ENCODE measurements at places on chromosomes 5 and 9. TPM values are rescaled to one million over a fixed set of nuclear protein-coding genes. Genes with fewer than 3 reads are reported as not detected.

The C5orf63 gene
- total RNA-seq, result 11.6 TPM

The PCDHGB2 gene
- 0.64 TPM for total RNA-seq

The TAS2R1 gene
- total RNA-seq, result not detected

The TMEM252 gene
- total RNA-seq, result not detected

The SLC34A1 gene
- 1.9 TPM for total RNA-seq

The CER1 gene
- total RNA-seq, result not detected

The NTRK2 gene
- not detected for total RNA-seq

The NUTM2F gene
- not detected for total RNA-seq

The KIF4B gene
- total RNA-seq, result not detected

Measured in activated naive CD8-positive, alpha-beta T cell treated with anti-CD3 and anti-CD28 coated beads, Interleukin-2, amount 10 ng/mL, durations not matched to agents 7 days and 5 days (primary cell).